ENCODE measurements at places on chromosomes 11 and 22.

DNA sequence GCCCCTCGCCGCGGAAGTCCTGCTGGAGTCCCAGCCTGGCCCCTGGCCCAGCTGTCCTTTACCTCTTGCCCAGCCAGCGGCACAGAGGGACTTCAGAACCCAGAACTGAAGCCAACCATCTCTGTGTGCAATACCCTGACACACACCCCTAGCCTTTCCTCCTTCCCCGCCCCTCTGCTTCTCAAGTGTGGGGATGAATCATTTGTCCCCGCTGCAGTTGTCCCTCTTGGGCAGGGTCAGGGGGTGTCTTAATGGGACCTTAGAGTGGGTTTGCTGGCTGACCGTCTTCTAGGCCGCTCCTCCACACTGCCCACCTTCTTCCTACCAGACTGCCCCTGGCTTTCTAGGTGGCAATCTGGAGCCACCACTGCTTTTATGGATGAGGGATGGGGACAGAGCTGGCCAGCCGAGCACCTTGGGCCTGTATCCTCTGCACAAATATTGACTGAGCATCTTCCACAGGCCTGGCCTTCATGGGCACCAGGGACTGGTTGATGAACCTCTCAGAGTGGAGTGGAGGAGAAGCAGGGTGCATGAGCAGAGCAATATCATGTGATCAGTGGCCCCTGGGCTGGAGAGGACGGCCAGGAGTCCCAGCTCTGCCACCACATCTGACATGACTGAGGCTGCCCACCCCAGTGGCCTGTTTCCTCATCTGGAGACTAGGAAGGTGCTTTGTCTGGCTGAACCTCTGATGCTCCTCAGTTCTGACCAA, 668 bp upstream of the CHST1 start:
- DNase-seq = no peak

GRCh38 chr11:104254347-104254746, 90.4 kb upstream of the PDGFD start:
- no peak for DNase-seq

- DNase-seq = no peak
Measured at GRCh38 chr11:76890329-76890728, 29.6 kb downstream of the ACER3 start.

GRCh38 chr11:85827748-85828639, 17.1 kb upstream of the SYTL2 start:
- no peak for DNase-seq

GRCh38 chr11:66879583-66879982, 22.7 kb downstream of the LRFN4 start:
- DNase-seq = no peak

DNA sequence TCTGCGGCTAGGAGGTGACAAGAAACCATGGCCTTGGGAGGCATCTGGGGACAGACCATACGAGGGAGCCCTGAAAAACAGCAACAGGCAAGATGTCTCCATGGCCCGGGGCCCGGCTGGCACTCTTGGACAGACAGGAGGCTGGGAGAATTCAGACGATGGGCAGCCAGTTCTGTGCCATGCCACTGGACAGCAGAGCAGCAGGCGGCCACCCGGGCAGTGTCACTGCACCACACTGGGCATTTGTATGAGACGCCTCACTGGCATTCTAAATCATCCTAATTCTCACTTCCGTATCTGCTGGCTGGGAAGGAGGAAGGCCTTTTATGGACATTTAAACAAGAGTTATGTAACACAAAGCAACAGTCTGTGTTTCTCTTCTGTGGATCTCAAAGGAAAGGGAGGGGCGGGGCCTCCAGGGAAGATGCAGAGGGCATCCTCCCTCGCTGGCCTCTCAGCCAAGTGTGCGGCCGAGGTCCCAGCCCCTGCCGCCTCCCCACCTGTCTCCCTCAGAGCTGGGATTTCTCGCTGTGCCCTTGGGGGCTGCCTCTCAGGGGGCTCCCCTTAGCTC, 350.3 kb downstream of the SHANK2 start:
- no peak for DNase-seq

GRCh38 chr11:33716243-33716642, 15.6 kb upstream of the C11orf91 start:
- DNase-seq = no peak
